Amygdala (tissue), 56 donors: ENCODE measurements at places on chromosomes 2 and 18.

DNA sequence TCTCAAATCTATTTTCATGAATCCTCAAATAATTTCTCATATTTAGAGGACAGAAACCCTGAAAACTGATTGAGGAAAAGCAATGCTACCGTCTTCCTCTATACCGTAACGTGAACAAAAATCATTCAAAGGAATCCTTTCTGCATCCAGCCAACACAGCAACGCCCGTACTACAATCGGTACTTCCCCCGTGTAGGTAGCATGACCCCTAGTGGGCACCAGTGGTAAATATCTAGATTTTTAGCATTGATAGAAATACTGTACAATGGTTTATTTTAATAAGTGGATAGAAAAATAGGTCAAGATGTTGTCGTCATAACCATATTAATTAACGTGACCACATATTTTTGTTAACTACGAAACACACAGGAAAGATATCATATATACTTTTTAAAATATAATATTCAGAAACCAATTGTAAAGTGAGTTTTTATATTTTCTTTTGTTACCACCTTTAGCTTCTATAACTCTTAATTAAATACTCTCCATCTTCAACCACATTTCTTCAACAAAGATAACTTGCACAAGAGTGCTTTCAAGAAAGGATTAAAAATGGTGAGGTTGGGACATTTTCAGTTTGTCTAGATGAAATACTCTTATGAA lies 194.1 kb downstream of the SS18 start:
- DNase-seq = no peak

GRCh38 chr2:234374736-234375135 lies 122.1 kb downstream of the ARL4C start:
- DNase-seq = no peak

DNA sequence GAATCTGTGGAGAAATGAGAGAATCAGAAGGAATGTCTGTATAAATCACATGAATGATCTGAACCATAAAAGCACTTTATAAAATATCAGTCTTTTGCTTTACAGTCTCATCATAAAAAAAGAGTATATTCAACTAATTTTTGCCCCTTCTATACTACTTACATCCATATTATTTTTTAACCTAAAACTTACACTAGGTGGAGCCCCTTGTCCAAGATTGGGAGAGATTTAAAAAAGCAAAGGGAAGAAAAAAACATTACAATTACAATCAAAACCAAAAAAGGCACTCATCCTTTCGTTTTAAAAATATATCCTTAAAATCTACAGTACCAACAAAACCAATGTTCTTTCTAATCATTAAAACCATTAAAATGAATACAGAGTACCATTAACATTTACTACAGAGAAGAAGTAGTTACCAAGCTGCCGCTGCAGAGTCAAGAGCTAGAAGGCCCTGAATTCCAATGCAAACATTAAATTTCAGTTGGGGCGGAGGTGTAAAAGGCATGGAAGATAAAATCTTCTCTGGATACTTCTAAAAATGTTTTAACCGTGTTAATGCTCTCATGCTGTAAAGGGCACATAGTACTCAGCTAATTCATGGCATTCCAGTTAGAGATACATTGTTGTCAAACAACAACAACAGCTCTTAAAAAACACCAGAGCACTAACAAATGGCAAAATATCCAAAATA lies 56.7 kb upstream of the EPB41L3 start:
- no peak for DNase-seq

DNA sequence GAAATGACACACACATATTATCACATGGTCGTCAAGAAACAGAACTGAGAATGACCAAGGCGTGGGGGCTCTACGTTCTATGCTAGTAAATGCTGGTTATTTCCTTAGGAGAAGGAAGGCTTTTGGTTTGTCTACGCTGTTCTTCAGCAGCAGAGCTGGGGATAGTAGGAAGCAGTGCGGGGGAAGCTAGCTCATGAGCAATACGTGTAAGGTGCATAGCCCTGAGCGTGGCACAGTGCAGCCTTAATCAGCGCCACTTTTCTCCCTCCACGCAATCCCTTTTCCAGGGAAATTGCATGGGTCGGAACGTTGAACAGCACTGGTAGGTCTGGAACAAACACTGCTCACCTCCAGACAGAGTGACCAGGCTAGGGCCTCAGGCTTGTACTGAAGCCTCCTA lies 199.6 kb upstream of the FBXO11 start:
- no peak for DNase-seq

- DNase-seq = no peak
Measured at GRCh38 chr2:127810156-127810618, 784 bp downstream of the WDR33 start.
